ENCODE measurements at places on chromosomes 6 and 20.

DNA sequence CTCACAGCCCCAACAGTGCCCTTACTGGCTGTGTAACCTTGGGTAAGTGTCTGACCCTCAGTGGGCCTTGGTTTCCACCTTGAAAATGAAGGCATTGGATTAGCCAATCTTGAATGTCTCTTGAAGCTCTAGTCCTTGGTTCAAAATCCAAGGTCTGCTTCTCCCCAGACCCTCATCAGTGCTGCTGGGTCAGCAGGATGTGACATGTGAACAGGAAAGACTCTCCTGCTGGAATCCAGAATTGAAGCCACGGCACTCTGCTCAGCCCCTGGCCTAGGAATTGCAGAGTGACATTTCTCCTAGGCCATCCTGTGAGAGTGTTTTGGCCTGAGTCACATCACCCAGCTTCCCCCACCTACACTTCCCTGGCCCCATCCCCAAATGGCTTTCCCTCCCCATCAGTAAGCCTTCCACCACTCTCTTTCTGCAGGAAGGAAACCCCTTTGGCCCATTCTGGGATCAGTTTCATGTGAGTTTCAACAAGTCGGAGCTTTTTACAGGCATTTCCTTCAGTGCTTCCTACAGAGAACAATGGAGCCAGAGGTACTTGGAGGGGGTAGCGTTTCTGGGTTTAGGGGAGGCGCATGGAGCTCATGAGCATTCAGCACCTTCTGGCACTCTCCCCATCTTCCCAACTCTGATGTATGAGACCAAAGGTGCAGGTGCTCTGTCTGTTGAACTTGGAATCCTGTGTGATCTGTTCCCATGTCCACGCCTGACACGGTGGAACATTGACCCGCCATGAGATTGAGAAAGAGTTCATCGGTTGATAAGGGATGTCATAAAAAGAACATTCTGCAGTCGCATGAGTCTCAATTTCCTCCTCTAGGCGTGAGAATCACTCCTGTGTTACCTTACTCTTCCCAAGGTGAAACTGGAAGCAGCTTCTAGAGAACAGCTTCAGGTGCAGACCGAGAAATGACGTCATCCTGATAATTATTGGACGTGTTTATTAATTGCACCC lies 8.8 kb downstream of the POFUT1 start:
- DNase-seq, result no peak

- no peak for DNase-seq
Observed at GRCh38 chr6:33824461-33825154, 20.8 kb upstream of the MLN start.

DNA sequence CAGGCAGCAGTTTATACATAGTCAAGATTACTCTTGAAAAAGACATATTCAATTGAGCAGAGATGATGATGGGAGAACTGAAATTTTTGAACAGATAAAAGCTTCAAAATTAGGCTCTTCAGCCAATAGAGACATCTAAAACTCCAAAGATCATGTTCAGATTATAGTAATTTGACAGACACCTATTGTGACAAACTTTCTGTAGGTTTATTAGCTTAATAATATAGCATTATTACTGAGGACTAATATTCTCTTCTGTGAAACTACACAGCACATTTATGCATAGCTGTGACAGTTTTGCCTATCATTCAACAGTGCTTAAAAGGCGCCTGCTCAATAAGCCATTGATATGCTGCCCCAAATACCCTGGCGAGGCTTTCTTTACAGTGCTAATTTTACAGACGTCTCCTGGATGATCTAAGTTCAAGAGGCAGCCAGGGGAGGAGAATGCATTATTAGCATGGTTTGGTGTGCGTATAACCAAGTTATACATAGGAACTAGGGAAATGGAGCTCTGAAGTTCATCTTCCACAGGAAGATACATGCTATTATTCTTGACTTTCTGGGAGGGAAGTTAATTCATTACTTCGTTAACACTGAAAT lies 21.5 kb downstream of the PLAGL1 start:
- no peak for DNase-seq

DNA sequence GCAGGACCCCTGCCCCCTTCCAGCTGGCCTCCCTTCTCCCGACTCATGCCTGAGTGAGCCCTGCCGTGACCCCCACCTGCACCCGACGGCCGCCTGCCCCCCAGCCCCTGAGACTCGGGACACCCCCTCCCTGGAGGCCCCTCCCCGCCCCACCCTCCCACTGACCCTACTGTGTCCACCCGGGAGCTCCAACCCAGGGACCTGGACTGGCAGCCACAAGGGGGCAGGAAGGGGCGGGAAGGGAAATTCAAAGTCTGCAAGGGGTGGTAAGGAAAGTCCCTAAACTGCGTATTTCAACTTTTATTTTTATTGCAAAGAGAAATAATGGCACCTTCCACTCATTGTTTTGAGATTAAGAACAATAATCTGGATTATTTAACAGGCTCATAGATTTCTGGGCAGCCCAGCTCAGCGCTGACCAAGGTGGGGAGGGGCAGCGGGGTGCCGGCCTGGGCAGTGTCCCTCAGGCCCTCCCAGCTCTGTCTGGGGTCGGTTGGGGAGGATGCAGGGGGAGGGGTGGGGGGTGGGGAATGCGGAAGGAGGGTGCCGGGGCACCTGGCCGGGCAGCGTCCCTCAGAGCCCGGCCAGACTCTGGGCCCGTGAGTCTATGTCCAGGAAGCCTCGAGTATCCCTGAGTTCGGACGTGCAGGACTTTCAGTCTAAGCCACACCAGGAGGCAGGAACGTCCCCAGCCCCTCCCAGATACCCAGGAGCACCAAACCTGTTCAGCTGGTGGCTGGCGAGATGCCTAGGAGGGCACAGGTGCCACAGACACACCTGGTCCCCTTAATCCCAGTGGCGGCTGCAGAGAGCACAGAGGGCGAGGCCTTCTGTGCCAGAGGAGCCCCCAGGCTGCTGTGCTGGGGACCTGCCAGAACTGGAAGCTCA lies 1.3 kb upstream of the PTK6 start:
- peak; percentile 55 for DNase-seq

GRCh38 chr6:44487586-44487985 lies 100.1 kb downstream of the CDC5L start:
- DNase-seq, result no peak

- no peak for DNase-seq
Observed at GRCh38 chr6:151716526-151716932, 91.0 kb upstream of the ESR1 start.

DNA sequence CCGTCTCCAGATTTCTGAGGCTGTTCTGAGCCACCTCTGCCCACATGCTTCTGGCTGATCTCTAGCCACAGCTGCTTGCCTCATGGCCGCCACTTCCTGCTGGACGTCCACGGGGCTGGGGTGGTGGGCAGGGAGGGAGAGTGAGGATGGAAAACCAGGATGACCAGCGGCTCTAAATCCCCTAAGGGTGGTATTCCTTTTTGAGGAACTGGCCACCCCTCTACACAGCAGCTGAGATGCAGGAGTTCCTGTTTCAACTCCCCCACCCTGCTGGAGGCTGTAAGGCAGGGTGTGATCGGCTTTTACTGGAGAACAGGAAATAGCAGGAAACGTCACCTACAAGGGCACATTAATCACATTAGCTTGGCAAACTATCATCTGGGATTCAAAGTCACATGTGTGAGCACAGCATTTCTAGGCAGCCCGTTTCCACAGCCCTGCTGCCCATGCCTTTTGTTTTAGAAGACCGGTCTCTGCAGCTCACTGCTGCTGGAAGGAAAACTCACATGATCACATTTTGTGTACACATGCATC lies 181.6 kb upstream of the ECI2 start:
- DNase-seq, result no peak

DNA sequence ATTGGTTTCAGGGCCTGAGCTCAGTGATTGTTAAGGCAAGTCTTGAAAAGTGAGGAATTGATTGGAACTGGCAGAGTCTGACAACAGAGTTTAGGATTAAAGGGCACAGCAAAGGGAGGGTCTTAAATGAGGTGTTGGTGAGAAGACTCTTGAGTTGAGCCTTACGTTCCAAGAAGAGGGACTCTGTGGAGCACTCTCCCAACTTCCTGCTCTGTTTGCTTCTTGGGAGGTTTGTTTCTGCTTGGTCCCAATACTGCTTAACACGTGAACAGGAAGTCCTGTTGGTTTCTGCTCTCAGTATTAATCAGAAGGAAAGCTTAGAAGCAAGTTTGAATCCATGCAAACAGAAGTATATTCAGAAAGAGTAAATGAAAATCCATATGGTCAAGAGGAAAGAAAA lies 15.6 kb upstream of the SYNDIG1 start:
- DNase-seq, result no peak

GRCh38 chr20:61968036-61968810 lies 97.5 kb downstream of the TAF4 start:
- DNase-seq, result no peak

DNA sequence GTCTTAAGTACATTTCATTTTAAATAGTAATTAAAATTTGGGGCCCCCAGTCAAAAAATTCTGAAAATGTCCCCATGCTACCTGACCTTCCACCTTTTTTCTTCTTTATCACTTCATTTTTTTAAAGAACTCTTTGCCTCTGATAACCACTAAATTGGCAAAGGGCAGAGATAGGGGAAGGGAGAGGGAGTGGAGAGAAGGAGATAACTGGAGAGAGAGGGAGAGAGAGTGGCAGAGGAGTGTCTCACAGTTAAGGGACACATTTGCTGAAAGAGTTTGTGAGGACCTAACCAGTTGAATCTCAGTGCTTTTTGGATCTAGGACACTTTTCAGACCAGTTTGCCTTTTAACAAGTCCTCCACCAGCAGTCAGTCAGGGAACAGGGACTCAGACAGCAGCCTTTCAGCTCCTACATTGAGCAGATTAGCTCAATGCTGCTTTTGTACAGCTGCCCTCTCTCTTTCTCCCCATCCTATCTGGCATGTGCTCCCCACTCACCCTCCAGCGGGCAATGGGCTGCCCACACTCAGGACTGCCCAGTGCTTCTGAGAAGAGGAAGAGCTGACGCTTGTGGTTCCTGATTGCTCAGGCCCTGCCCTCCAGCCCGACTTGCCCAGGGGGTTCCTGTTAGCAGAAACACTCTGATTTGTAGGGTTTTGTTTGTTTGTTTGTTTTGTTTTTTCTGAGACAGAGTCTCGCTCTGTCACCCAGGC lies 14.4 kb downstream of the ARMC2 start:
- DNase-seq, result no peak

GRCh38 chr6:30340589-30341054 lies 4.3 kb upstream of the RPP21 start:
- no peak for DNase-seq

GRCh38 chr6:144639654-144640053 lies 354.5 kb downstream of the UTRN start:
- no peak for DNase-seq

GRCh38 chr20:16621435-16622141 lies 48.3 kb upstream of the KIF16B start:
- DNase-seq, result no peak

GRCh38 chr20:31991339-31991705 lies 18.9 kb upstream of the CCM2L start:
- no peak for DNase-seq

DNA sequence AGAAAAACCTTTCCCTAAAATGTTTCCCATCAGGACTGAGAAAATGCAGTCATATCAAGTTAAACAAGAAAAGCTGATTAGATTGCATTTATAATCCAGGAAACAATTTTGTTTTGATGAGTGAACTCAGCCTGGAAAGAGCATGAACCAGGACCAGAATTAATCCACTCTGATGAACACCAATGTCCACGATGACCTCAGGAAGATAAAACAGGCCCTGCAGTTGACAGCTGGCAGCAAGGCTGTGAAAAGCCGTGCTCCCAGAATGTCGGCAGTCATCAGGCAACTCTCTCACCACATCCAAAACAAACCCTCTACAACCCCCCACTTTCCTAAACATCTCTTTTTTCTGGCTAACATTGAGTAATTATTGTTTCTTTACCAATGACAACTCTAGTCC lies 74.0 kb upstream of the PROKR2 start:
- DNase-seq, result no peak

- no peak for DNase-seq
Observed at GRCh38 chr6:136036601-136037000, 185.1 kb downstream of the PDE7B start.

All from T-helper 17 cell (primary cell).